ENCODE measurements at places on chromosomes 2 and 18. TPM values are rescaled to one million over a fixed set of nuclear protein-coding genes. Genes with fewer than 3 reads are reported as not detected.

DNA sequence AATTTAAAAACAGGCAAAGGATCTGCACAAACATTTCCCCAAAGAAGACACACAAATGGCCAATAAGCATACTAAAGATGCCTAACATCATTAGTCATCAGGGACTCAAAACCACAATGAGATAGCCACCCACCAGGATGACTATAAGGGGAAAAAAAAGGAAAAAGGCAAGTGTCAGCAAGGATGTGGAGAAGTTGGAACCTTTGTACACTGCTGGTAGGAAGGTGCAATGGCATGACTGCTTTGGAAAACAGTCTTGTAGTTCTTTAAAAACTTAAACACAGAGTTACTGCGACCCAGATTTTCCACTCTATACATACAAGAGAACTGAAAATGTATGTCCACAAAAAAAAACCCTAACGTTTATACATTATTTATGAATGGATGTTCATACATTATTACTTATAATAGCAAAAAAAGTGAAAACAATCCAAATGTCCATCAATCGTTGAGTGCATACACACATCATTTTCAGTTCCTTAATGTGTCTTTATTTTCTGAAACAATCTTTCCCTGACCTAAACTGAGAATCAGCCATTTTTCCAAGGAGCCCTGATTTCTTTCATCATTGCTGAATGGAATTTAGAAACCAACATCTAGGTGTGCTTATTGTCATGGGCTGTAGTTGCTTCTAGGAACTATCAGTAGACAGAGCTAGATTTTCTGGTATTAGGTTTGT, 64.7 kb upstream of the TLK1 start:
- DNase-seq = peak; percentile 93

Gene ARHGAP28
- 10.0 TPM for total RNA-seq

GRCh38 chr2:47437287-47437686, 34.3 kb downstream of the MSH2 start:
- DNase-seq = peak; percentile 42

Gene OBSL1
- total RNA-seq = 148 TPM

Gene RHOB
- 88.5 TPM for total RNA-seq

Gene POLR1A
- total RNA-seq = 36.5 TPM

Gene LINC00305
- total RNA-seq = not detected

DNA sequence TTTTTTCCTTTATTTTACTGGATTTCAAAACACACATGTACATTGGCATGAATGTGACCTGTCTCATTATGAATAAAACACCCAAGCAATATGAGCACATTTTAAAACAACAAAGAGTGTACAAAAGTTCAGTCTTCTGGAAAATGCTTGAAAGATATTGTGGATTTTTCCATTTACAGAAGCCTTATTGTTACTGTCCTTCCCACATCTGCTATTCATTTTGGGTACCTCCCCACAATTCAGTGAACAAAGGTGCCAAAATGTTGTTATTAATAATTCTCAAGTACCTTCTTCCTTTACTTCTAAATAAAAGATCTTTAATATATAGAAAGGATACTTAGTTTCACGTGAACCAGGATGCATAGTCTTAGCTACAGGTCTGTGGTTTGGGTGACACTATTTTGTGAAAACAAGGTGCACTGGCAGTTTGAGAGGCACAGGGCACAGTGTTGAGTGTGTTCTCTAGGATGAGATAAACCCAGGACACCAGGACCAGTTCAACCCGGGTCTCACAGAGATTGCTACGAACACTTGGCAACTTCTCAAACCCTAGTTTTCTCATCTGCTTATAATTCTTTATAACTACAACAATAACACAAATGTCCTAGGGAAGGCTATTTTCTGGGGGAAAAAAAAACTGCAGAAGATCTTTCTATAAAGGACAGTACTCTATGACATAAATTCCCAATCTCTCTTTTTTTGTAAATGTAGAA, 84.5 kb upstream of the GALNT5 start:
- no peak for DNase-seq

- DNase-seq = no peak
Measured at GRCh38 chr2:70828914-70829824, 6.4 kb downstream of the CD207 start.

DNA sequence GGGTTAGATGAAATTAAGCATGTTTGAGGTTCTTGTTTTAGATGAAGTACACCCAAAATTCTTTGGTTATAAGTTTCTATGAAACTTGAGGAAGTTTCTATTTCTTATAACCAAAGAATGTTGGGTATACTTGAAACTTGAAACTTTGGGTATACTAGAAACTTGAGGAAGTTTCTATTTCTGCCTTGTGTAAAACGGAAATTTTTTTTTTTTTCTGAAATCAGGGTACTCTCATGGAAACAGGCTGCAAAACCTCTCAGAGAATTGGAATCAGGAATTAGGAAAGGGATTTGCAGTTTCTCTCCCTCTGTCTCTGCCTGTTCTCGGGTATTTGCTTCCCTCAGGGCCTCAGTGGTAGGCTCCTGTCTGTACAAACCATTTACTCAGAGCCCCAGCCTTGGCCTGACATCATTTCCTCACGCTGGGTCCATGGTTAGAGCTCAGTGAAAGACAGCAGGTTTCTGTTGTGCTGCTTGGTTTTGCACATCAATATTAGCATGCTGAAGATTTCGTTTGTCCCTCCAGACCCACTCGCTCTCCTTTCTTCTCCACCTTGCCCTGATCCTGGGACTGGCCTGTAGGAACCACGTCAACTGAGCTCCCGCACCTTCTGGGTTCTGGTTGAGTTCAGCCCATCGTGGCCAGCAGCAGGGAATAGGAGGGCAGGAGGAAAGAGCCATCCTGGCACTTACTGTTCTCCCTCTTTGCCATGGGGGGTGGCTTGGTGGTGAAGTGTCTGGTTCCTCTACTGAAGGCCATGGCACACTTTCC, 106.4 kb downstream of the POLR1A start:
- DNase-seq = no peak

DNA sequence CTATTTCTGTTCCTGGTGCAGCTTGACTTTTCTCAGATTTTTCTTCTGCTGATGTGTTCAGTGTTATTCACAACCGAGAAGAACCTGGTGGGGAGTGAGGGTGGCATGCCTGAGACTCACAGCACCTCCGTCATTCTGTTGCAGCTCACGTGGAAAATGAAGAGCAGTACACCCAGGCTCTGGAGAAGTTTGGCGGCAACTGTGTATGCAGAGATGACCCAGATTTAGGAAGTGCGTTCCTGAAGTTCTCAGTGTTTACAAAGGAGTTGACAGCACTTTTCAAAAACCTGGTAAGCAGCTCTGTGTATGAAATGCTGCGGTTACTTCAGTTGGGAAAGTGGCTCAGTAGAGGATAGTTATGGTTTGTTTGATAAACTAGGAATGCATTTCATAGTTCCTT, 90.5 kb downstream of the ASAP2 start:
- DNase-seq = no peak

DNA sequence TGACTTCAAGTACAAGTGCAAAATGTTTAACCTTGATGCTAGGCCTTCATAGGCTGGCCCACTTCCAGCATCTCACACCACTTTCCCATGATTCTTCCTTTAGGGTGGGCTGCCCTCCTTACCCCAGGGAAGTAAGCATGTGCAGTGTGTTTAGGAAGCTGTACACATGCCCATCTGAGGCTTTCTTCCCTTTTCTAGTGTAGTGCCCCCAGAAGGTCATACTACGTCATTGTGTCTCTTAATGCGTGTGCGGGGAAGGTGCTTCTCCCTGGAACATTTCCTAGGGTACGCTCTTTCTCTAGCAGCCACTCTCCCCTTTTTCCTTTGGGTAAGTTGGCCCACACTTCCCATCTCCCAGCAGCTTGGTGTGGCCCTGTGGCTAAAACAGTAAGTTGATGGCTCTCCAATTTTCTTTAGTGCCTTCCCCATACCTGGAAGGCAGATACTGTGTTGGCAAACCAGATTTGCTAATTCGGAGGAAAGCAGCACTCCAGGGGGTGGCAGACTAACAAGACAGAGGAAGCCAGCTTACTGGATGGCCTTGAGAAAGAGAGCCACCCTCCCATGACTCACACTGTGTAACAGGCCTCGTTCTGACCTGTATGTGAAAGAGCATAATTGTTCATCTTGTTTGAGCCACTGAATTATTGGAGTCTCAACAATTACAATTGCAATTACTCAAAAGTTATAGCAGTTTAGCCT, 1.1 kb upstream of the SULT6B1 start:
- DNase-seq = peak; percentile 84

GRCh38 chr2:11889854-11890253, 143.4 kb downstream of the LPIN1 start:
- DNase-seq = no peak

Gene PTPN4
- 41.2 TPM for total RNA-seq

Gene PLEKHH2
- total RNA-seq = 2.7 TPM

Gene ANKRD30BL
- not detected for total RNA-seq

GRCh38 chr2:240930631-240931318, 24.6 kb downstream of the CROCC2 start:
- DNase-seq = no peak

Gene PLGLB1
- 0.62 TPM for total RNA-seq

GRCh38 chr2:5231287-5231686, 460.9 kb upstream of the SOX11 start:
- no peak for DNase-seq

GRCh38 chr18:65288908-65289307, 461.9 kb upstream of the CDH7 start:
- DNase-seq = no peak

Gene IGFBP2
- total RNA-seq = 183 TPM

Gene PPM1B
- 17.6 TPM for total RNA-seq

DNA sequence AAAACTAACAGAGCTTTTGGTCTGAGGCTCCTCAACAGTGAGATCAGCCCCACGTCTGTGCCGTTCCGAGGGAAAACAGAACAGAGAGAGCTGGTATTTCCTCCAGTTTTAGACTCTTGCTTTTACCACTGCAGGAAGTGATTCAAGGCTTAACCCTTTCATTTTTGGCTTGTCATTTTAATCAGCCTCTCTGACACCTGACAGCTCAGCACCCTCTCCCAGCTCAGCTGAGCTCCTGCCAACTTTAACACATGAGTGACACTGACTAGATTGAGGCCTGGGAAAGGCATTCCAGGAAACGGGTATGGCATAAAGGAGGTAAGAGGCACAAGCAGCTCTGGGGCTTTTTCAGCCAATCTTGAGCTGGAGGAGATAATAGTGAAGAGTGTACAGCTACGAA, 239.4 kb upstream of the SKOR2 start:
- no peak for DNase-seq

Gene ARHGAP15
- not detected for total RNA-seq

DNA sequence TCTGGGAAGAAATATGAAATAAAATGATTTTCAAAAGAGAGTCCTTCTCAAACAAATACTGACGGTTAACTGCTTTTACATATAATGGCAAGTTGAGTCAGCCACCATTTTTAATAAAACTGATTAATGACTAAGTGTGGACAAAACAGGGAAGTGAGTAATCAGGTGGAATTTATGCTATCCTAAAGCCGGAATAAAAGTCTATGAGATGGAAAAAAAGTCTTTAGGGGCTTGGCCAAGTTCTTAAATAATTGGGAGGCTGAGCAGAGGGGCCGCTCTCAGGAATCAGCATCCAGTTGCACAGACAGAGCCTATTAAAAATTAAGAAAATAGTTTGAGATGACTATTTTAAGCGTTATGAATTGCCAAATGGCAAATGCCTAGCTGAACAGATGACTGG, 58.6 kb upstream of the AFF3 start:
- DNase-seq = peak; percentile 69

Gene STARD7
- total RNA-seq = 169 TPM

- DNase-seq = no peak
Measured at GRCh38 chr2:180343528-180344345, 336.6 kb upstream of the CWC22 start.

DNA sequence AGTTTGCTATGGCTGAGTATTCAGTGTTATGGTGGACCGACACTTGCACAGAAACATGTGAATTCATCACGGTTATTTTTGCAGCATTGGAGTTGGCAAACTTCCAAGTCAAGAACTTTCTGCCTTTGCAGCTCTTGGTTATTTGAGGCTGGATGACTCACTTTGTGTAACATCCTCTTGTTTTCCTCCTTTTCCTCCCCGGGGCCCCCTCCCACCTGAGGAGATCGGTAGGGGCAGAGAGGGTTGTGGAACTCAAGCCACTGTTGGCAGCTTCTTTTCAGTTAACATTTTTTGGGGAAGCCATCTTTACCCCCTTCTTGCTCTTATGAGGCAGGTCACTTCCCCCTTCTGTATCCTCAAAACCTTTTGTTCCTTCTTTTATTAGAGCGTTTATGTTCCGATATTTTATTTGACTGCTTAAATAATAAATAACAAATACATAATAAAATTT, 48.6 kb downstream of the DDX1 start:
- peak; percentile 82 for DNase-seq

- DNase-seq = no peak
Measured at GRCh38 chr2:219638948-219639755, 11.7 kb downstream of the SLC4A3 start.

DNA sequence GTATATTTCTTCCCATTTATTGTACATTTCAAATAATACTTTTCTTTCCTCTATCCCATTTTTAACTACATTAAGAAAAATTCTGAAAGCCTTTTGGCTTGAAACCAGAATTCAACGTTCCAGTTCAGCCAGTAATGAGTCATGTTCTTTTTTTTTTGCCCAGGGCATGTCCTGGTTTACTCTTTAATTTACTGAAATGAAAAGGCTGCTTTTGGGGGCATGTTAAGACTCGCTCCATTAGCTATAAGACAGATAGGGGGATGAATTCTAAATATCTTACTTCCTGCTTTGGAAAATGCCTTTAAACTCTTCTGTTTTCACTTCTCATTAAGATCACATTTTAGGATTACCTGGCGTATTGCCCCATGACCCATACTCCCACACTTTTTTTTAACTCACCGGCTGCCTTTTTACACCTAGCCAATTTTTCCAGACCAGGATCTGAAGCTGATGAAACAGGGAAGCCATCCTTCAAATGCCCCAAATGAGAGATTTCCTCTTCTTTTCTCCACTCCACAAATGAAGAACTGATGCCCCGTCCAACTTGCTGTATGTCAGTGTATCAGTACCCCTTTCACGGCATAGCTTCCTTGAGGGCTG, 585 bp downstream of the ABCA12 start:
- peak; percentile 80 for DNase-seq

DNA sequence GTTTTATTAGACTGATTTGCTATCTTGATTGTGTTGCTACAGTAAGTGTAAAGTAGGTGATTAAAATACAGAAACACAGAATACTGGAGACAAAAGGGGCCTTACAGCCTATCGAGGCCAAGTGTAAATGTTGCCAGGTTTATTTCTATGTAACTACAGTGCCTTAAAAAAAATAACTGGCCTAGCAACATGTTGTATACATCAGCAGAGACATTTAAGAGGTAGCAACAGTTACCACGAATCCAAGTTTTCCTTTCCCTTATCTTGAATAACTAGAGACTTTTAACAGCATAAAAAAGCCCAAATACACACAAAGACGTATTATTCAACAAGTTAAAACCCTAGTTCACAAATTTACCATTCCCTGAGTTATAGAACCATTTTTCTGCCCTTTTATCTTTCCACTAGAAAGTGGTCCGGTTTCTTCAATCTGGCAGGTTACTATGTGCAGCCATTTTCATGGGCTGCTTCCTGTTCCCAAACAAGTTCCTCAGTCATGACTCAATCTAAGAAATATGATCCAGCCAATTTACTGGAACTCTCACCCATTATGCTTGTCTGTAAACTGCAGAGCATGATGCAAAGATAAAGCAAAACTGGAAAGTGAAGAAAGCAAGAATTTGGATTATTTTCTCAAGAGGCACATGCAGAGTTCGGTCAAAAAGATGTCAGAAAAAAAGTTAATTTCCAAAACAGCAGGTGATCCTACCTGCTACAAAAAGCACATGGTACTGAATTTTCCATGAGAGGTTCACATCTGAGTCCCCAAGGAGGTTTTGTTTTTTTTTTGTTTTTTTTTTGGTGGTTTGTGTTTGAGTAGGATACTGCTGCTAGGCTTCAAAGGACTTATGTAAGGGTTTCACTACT, 22.2 kb downstream of the NFE2L2 start:
- peak; percentile 92 for DNase-seq
